Activated naive CD8-positive, alpha-beta T cell treated with anti-CD3 and anti-CD28 coated beads, Interleukin-2, amount 10 ng/mL, durations not matched to agents 7 days and 5 days (primary cell): ENCODE measurements at places on chromosomes 3 and 15.
A peak's percentile ranks its signal among the peaks of the same experiment; 100 is the strongest.

GRCh38 chr3:188749010-188749617 lies 422.7 kb upstream of the TPRG1 start:
- DNase-seq, result no peak

DNA sequence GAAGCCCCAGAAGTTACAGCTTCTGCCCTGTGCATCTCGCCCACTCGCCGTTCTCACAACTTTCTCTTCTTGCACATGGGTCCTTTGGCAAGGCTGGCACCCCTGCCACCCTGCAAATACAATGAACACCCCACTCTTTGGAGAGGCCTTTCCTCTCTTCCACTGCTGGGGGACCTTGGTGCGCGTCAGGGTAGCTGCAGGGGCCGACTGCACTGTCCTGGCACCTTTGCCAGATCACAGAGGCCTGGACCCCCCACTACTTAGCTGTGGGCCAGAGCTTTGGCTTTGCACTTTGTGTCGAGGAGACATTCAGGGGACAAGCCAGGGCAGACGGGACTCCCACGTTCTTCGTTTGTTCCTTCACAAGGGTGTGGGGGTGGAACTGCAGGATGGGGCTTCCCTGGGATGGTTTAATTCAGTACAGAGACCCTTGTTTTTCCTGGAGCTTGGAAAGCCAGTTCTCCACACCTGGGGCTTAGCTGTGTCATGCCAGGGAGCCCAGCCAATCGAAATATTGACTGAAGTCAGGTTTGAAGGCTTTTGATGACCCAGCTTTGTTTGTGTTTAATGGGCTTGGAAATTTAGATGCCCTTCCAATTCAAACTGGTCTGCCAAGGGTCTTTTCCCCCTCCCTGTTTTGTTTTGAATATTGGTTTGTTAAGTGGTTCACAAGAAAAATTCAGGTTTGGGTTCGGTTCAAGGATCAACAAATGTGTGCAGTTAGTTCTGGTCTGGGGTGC lies 256.1 kb upstream of the TLE3 start:
- DNase-seq, result no peak

- no peak for DNase-seq
These were observed 767 bp upstream of the GATA2 start for GRCh38 chr3:128493570-128494366.

GRCh38 chr15:99711625-99712024 lies 21.6 kb downstream of the LYSMD4 start:
- DNase-seq, result no peak

- no peak for DNase-seq
These were observed 206.8 kb upstream of the IL12A start for GRCh38 chr3:159781867-159782266.

- DNase-seq, result no peak
These were observed 18.0 kb downstream of the FAM98B start for GRCh38 chr15:38471974-38472373.

GRCh38 chr3:42868841-42869240 lies 6.8 kb downstream of the CYP8B1 start:
- DNase-seq, result no peak

- no peak for DNase-seq
These were observed 29.6 kb downstream of the MSL2 start for GRCh38 chr3:136166507-136166906.

- peak; percentile 74 for DNase-seq
These were observed 10.5 kb upstream of the EIF4A2 start for GRCh38 chr3:186772701-186773417.

- no peak for DNase-seq
These were observed 17.8 kb upstream of the MB21D2 start for GRCh38 chr3:192935441-192935840.

- DNase-seq, result no peak
These were observed 34.1 kb downstream of the CCDC191 start for GRCh38 chr3:114022145-114022802.

DNA sequence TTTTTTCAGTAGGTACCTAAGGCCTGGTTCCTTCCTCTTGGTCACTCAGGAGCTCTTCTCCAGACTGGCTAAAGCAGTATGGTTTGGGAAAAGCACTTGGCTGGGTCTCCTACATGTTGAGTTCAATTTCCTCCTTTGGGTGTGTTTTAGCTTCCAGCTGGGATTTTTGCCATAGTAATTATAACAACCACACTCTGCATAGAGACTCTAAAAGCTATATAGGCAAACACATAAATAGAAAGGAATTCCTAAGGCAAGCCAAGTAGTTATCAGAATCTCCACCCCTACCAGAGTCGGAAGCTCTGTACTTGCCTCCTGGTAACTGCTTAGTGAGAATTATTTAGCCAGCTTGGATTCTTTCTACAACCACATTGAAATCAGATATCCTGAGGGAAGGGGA lies 48.6 kb downstream of the FOXL2 start:
- no peak for DNase-seq

GRCh38 chr15:95868450-95868849 lies 462.1 kb upstream of the NR2F2 start:
- no peak for DNase-seq

DNA sequence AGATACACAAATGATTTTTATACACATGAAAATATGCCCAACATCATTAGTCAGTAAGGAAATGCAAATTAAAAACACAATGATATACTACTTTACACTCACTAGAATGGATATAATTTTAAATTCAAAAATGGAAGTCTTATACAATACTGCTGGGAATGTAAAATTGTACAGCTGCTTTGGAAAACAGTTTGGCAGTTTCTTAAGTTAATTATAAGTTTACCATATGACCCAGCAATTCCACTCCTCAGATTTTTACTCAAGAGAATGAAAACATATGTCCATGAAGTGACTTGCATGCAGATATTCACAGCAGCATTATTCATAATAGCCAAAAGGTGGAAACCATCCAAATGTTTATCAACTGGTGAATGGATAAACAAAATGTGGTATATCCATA lies 281.3 kb downstream of the EPHB1 start:
- no peak for DNase-seq

GRCh38 chr3:188947401-188948280 lies 224.1 kb upstream of the TPRG1 start:
- peak; percentile 38 for DNase-seq

DNA sequence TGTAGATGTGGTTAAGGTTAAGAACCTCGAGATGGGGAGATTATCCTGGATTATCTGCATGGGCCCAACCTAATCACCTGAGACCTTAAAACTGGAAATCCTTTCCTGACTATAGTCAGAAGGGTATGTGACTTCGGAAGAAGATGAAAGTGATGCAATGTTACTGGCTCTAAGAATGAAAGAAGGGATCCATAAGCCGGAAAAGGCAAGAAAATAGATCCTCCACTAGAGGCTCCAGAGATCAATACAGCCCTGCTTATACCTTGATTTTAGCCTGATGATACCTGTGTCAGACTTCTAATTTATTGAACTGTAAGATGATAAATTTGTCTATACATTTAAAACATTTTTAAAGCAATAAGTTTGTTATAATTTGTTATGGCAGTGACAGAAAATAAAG lies 21.5 kb upstream of the GASK1A start:
- DNase-seq, result no peak

GRCh38 chr15:101813803-101814534 lies 2.0 kb downstream of the OR4F15 start:
- DNase-seq, result no peak

- DNase-seq, result no peak
These were observed 48.0 kb upstream of the MEX3B start for GRCh38 chr15:82093774-82094211.

DNA sequence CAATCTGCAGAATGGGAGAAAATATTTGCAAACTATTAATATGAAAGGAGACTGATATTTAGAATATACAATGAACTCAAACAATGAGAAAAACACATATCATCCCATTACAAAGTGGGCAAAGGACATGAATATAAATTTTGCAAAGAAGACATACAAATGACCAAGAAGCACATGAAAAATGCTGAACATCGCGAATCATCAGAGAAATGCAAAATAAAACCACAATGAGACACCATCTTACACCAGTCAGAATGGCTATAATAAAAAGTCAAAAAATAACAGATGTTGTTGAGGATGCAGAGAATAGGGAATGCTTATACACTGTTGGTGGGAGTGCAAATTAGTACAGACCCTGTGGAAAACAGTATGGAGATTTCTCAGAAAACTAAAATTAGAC lies 83.6 kb downstream of the RAP2B start:
- DNase-seq, result no peak

DNA sequence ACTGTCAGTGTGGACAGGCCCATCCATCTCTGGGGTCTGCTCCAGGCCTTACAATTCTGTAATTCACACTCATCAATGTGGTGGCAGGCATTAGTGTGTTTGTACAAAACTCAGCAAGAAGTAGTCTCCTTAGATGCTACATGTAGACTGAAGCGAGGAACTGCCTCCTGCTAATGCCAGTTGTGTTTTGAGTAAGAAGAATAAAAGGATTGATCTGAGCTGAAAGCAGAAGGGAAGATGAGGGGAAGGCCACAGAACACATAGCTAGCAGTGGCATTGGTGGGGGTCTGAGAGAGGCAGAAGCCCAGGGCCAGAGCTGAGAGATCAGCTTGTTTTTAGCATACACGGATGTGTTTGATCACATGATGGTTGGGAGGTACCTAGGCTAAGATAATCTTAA lies 144.1 kb downstream of the TIGIT start:
- DNase-seq, result no peak

DNA sequence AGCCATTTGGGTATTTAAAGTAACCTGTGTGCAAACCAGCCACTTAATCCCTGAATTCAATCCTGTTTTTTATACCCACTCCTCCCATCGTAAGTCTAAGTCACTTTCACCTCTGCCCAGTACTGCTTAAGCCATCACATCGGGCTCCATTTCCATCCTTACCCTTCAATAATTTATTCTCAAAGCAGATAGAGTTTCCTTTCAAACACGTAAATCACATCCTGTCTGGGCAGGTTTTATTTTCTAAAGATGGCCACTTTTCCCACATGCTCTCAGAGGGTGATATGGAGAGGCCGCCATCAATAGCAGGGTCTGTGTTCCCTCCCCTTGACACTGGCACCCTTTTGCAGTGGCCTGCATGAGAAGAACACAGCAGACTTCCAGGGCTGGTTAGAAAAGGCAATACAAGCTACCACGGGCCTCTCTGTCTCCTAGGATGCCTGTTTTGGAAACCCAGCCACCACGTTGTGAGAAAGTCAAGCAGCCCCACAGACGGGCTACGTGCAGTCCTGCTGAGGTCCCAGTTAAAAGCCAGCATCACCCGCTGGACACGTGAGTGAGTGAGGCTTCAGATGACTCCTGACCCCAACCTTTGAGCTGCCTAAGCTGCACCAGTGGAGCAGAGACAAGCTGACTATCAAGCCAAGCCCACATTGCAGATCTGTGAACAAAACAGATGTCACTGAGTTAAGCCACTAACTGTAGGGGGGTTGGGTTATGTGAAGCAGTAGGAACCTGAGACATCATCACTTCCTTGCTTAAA lies 241.8 kb upstream of the SLCO3A1 start:
- no peak for DNase-seq

DNA sequence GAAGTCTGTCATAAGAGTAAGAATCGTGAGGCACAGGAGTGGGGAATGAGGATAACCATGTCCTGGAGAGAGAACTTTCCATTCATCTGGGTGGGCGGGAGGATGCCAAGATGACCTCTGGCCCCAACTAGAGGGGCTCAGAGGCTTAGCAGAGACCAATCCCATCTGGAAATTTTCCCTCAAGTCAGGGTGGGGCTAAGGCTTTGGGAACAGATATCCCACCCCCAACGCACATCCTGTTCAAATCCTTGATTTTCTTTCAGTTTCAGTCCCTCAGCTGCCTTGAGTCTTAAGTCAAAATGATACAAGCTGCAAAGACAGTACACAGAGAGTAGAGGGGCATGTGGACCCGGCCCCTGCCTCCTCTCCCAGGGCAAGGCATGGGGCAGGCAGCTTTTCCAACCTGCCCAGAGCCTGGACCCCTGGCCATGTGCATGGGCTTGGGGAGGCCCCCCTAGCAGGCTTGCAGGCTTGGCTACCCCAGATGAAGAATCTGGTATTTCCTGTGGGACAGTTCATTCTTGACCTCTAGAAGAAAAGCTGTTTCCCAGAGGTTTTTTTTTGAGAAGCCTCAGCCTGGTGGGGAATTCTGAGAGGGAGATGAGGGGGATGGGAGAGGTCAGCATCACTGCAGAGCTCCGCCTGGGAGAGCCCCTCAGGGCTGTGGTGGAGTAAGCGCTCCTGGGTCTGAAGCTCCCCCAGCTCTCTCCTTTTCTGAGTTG lies 109.7 kb upstream of the HACD2 start:
- no peak for DNase-seq

GRCh38 chr3:18559331-18559842 lies 134.2 kb upstream of the SATB1 start:
- no peak for DNase-seq

DNA sequence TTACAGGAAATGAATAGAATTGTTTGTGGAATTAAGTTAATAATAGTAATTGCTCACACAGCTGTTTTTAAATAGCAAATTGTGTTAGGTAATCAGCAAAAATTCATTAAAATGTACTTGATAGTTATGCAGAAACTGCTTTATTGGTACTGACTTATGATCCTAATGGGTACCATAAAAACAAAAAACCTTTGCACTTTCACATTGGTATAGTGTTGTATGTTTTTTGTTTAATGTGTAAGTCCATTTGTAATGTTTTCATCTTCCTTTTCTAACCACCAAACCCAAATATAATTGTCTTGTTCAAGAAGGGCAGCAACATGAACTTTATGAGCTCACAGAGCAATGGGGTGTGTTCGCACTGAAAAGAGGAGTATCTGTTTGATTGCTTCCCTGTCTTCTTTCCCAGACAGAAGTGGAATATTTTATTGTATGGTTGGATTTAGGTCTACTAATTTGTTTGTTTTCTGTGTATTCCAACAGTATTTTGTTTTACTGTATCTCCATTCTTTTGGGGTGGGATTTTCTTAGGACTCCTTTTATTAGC lies 135.8 kb downstream of the TCF12 start:
- no peak for DNase-seq

DNA sequence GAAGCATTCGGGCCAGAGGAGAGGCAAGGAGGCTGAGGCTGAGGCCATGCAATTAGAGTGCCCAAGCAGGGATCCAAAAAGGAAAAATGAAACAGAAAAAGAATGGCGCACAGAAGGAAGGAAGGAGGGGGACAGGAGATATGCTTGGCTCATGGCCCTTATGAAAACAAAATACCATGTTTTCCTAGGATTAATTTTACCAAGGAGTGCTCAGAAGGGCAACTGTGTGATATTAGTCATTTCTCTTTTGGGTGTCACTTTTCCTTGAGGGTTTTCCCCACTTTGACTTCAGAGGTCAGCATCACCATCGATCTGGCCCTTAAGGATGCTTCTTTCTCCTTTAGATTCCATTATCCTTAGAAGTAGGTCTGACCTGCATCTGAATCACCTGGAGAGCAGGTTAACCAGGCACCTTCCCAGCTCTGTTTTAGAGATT lies 1.4 kb downstream of the PARP14 start:
- no peak for DNase-seq

DNA sequence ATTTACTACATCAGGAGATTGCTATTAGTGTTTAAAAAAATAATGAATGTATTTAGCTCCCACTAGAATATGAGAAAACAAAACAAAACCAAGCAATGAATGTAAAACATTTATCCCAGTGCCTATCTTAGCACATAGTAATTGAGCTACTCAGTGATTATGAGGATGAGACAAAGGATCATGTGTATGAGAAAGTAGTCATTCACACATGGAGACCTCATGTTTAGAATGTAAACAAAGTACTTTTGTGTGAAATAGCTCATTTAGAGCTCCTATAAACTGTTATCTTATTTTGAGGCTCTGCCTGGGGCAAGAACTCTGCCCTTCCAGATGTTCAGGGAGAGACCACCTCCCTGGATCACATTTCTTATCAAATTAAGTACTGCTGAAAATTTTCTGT lies 236.8 kb downstream of the LRRN1 start:
- DNase-seq, result no peak

GRCh38 chr3:46893763-46894162 lies 16.2 kb downstream of the PTH1R start:
- no peak for DNase-seq

GRCh38 chr3:162865466-162865865 lies 1368.9 kb downstream of the OTOL1 start:
- no peak for DNase-seq
